RWPE1 (cell line): ENCODE measurements at places on chromosomes 6 and 20.

DNA sequence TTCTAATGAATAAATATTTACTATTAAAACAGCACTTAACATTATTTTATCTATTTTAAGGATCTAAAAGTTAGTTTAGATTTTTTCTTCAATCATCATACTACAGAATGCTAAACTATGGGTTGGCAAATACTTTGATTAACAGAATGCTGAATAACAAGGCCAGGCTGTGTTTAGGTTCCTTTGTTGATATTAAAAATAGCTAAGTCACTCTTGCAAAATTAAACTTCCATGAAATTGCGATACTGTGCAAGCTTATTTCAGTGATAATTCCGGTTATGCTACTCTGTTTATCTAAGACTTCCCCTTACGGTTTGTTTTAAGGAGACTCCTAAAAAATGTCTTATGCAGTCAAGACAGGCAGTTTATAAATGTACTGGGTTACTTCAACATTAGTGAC lies 2.8 kb downstream of the RNF24 start:
- DNase-seq, result no peak

DNA sequence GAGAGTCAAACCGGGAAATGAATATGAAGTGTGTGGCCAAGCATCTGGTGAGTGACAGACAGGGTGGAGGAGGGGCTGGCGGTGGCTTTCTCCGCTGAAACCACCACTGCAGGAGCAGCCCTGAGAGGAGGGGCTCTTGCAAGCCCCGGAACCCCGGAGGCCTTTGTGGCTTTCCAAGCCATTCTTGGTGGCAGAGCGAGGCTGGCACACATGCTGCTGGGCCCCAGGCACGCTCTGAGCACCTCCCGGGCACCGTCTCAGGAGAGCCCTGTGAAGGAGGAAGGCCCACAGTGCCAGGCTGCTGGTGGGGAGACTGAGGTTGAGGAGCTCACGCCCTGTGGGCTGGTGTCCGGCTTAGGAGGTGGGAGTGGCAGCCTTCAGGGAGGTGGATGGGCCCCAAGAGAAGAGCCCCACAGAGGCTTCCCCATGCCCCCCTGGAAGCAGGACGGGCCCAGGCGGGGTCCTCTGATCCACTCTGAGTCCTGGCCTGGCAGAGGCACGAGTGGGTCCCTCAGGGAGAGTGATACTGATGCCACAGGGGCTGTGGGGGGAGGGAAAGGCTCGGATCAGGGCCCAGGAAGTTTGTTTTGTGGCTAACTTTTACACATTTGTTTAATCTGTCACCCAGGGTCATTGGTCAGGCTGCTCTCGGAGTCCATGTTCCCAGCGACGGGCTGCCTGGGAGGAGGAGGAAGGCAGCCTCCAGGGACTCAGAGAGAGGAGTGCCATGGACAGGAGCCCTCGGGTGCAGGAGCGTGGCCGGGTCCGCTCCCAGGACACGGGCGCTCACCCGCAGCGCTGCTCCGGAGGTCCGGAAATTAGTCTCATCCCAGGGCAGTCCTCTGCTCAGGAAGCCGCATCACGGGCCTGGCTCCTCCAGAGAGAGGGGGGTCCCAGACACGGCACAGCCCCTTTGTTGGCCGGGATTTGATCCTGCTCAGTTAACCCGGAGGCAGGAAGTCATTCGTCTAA lies 170.7 kb downstream of the ERMARD start:
- DNase-seq, result no peak

DNA sequence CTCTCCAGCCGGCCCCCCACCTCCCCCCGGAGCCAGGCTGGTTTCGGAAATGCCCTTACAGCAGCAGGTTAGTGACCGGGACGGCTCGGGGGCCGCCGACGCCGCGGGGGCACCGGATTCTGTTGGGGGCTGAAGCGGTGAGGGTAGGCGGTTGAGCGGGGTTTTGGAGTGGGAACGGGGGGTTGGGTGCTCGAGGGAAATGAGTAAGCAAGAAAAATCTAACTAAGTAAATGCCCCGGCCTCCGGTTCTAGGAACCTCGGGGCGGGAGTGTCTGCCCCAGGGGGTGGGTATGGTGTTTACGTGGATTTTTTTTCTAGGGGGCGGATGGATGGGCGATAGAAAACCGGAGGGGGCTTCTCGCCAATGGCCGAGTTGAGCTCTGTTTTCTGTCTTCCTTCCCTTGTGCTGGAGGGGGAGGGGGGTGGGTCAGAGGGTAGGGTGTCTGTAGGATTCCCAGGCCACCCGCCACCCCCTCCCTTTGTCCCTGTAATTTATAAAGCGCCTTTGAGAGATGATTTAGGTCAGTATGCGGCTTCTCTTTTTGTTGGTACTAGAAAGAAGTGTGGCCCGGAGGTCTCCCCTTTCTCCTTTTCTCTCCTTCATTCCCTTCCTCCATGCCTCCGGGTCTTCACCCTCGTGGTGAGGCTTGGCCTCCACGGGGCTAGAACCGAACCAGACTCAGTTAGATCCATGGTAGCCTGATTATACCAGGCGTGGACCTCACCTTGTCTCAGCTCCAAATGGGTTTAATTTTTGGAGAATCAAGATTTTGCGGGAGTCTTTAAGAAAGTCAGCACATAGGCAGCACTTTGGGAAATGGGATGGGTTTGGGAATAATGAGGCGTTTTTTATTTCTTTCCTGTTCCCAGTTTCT lies 2.3 kb downstream of the E2F3 start:
- peak; percentile 50 for DNase-seq

DNA sequence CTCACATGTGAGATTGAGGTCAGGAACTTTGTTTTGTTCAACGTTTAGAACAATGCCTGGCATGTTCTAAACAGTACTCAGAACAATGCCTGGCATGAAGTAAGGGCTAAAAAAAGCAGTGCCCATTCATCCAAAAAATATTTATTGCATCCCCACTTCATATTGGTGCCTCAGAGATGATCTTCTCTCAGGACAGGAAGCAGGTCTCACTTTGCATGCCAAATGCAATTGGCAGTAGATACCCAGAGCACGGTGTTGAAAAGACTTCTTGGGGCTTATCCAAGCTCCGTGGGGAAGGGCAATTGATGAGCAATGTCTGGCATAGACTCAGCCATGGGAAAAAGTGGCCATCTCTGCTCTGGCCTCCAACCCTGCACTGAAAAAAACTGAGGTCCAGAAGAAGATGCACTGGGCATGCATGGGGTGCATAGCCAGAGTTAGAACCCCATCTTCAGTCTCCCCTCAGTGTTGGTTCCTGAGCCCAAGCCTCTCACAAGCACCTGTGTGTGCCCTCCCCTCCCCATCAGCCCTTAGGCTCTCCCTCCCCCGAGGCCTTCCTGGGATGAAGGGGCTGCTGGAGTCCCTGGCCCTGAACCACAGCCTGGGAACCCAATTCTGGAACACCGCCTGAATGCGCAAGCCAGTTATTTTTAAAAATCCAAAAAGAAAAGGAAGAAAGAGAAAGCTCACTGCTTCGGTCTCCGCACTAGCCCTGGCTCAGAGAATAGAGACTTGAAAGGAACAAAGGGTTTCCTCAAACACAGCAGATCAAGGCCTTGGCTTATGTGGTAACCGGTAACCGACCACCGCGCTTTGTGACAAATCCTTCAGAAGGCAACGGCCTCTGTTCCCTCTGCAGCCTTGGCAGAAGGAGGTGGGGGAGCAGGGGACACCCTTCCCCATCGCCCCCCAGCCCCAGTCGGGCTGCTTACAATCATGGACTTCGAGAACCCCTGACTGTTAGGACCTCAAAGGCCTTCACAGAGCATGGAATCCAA lies 78.5 kb upstream of the SIRPA start:
- peak; percentile 83 for DNase-seq

GRCh38 chr20:40359131-40359912 lies 329.7 kb downstream of the MAFB start:
- no peak for DNase-seq

- DNase-seq, result no peak
Observed at GRCh38 chr6:63186970-63187369, 24.3 kb upstream of the FKBP1C start.

- DNase-seq, result no peak
Observed at GRCh38 chr6:2028457-2029038, 216.9 kb downstream of the GMDS start.
